AML-193 (cell line): ENCODE measurements at places on chromosomes 4 and X.

DNA sequence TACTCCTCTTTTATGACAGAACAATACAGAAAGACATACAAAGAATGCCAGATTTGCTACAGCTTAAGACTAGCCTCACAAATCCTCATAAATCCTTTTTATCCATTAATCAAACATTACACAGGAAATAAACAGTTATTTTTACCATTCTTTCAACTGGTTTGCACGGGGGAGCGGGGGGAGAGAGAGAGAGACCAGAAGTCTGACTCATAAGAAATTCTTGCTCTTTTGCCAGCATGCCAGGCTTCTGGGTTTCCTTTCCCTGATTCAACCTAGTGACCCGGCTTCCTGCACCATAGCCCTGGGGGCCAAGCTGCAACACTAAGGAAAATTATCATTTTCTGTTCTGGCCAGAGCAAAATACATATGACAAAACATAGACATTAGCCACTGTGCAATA lies 6.8 kb upstream of the RRAGB start:
- no peak for DNase-seq

GRCh38 chr4:134276476-134276875 lies 74.9 kb upstream of the PABPC4L start:
- no peak for DNase-seq

DNA sequence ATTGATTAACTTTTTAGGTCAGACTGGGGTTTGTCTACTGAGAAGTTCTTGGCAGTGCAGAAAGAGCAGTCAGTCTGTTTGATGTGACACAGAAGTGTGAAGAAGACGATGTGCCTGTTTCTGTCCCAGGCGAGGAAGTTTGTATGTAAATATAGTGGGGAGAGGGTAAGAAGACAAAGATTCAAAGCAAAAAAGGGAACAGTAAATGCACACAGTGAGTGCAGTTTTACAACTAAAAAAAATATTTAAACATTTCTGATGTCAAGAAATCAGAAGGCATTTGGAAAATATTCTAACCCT lies 264.9 kb downstream of the RAPGEF2 start:
- DNase-seq: no peak

GRCh38 chrX:48083706-48084105 lies 12.3 kb upstream of the ZNF630 start:
- DNase-seq: no peak

GRCh38 chr4:108052558-108053120 lies 63.0 kb downstream of the HADH start:
- DNase-seq: no peak

- DNase-seq: no peak
Observed at GRCh38 chrX:368811-369562, 17.7 kb downstream of the PPP2R3B start.

DNA sequence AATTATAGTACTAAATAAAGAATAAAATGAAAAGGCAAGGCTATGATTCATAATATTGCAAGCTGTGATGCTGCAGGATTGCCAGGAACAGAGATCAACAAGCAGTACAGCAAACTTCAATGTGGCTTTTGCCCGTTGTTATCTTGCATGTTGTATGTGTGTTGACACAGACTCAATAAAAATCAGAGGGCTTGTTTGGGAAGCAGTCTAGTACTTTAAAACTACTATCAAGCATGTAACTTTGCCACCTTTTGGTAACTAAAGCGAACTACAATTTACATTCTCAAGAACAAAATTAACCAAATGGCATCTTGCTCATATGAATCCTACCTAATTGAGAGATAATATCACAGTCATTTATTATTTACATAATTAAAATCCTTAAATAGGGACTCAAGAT lies 79.8 kb upstream of the GPM6A start:
- DNase-seq: peak; percentile 37

DNA sequence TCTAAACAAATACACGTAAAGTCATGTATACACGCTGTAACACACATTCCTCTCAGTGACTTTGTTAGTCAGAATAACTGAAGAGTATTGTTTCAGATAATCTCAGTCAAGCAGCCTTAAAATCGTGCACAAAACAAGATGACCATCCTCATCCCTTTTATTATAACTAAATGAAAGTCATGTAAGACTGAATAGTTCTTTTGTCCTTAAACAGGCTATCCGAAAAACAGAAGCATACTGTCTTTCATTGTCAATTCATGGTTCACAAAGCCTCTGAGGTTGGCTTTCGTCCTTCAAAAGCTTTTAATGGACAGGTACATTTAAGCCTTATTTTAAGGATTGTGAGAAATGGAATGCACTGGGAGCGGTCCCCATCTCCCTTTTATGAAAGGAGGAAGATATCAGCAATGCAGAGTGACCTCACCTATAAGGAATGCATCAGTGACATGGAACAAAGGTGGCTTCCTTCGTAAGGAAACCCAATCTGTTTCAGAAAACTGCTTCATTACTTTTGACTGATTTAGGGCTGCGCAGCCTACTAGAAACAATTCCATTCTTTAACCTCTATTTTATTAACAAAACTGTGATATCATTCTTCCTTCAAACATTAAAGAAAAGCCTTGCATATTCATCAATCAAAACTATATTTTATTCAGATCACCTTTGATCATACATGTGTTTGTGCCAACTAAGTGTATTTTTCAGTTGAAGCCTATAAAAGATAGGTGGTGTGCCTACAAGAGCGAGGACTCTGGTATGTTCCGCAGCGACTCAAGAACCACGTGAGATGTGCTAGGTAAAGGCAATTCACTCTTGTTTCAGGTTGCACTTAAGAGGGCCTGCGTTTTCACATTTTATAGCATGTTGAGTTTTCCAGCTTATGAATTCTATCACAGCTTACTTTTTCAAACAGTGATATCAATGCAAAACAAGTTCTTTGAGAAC lies 19.2 kb downstream of the SH3RF1 start:
- DNase-seq: no peak

DNA sequence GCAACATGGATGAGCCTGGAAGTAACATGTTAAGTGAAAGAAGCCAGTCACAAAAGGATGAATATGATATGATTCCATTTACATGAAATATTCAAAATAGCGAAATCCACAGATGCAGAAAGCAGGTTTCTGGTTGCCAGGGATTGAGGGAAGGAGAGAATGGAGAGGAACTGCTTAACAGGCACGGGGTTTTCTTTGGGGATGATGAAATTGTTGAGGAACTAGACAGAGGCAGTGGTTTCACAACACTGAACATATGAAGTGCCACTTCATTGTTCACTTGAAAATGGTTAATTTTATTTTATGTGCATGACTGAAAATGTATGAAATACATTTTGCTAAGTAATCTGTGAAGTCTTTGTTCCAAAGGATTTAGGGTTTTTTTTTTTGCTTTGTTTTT lies 182.5 kb upstream of the TBL1X start:
- DNase-seq: peak; percentile 43

DNA sequence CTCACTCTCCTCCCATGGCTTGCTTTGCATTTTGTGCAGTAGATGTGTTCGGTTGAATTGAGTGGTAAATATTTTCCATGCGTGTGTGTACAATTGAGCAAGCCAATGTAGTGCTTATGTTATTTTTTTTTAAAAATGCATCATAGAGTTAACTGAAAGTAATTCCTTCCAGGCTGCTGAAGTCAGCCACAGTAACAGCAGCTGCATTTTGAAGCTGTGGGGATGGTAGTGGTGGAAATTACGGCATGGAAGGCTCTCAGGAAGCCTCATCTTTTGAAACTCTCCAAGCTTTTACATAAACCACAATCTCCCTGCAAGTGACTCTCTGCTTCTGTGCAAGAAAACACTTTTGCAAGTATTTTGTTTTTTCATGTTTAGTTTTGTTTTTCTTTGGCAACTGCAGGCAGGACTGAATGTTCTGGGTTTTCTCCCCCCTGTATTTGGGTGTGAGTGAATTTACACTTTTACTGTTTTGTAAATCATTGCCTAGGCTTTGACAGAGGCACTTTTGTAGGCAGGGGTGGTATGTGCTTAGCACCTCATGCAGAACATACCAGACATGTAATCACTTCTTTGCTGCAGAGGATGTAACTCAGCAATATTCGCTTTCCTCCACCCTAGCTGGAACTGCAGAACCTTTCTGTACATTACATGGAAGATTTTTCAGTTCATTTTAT lies 56.2 kb downstream of the LRRC66 start:
- no peak for DNase-seq

DNA sequence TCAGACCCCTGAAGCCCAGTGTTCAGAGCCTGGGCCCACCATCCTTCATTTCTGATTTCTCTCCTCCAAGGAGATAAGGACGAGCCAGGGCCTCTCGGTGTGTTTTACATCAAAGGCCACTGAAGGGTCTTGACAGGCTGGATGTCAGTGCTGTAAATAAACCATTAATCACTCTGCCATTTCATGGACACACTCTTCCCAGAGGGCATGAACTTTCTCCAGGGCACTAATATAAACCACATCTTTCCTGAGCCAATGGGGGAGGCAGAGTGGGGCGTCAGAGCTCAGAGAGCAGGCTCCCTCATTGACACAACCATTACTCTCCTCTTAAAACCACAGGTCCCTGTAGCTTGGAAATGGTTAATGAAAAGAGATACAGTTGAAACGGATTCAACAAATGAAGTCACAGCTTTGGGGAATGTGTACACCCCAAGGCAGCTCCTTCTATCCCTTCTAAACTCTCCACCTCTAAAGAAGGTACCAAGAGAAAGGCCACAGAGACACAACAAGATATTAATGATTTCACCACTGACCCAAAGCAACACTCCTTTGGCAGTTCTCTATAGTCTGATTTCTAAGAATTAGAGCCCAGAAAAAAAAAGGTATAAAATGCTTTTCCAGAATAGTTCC lies 200.6 kb downstream of the CHIC2 start:
- no peak for DNase-seq

DNA sequence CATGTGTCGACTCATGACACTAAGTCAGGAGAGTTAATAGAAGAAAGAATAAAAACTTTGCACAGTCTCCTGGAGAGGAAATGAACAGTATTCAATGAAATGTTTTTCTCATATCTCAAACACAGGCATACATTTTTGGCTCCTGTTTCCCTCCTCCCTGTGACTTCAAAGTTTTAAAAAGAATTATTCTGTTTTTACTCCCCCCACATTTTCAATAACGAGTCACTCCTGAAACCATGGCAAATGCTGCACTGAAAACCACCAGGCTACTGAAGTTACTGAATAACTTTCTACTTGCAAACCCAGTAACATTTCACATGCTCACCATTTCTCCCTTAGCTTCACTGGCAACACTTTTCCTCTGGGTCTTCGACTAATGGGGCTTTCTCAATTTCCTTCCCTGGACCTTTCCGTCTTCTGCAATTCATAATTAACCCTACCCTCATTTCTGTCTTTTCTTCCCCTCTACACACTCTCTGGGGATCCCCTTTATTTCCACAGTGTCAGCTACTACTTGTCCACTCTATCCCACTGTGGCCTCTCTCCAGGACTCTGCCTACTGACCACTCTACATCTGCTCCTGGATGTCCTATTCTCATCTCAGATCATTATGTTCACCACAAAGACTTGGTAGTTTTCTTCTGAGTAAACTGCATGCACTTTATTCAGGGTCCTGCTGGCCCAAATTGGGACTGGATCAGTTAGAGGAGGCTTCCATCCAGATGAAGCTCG lies 225.8 kb upstream of the ETNPPL start:
- DNase-seq: no peak

DNA sequence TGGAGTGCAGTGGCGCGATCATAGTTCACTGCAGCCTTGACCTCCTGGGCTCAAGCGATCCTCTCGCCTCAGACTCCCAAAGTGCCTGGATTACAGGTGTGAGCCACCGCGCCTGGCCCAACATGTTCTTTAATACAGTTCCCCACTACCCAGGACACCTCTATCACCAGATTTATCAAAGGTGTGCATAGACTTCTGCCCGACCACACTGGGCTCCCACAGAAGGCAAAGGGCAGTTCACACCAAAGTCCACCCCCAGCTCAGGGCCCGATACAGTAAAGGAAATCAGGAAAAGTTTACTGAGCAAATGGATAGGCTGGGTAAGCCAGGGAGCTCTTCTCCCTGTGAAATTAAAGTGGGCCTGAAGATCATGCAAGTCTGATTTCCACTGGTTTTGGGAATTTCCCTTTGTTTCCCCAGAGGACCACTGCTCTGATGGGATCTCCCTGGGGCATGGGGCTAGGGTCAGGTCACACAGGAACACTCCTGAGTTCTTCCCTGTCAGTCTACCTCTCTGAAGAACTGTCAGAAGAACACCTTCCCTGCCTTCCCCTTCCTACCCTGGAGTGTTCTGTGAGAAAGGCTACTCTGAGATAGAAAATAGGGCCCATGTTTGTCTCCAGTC lies 17.7 kb upstream of the PIM2 start:
- no peak for DNase-seq

DNA sequence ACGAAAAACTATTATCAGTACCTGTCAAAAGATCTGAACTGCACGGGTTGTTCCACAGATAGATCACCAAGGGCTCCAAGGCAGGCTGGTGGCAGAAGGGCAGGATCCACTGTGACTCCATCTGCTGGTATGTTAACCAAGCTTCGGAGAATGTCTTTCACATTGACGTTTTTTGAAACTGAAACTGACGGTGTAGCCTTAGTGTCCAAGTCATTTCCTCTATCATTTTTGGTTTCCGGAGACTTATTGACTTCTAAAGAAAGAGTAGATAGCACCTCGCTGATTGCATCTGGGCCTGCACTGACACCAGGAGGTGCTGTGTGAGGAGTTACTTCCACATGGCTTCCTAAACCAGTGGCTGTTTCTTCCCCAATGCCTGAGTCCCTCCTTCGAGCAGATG lies 186.9 kb downstream of the LRBA start:
- no peak for DNase-seq

- no peak for DNase-seq
Observed at GRCh38 chr4:61245069-61245714, 45.1 kb downstream of the ADGRL3 start.

DNA sequence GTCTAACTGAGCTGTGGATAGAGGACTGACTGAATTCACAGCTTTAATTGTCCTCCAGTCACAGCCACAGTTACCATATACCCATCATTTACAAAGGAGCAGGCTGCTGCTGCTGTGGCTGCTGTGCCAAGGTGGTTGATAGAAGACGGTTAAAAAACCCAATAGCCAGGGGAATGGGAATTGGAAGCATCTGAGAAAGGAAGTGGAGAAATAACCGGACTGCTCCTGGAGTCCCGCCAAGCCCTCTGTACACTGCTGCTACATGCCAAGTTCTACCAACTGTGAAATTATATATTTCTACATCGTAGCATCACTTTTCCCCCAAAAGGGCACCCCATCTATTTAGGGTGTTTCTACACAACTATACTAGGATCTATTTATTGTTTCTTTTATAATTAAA lies 279.7 kb upstream of the ARX start:
- no peak for DNase-seq
